ENCODE measurements at places on chromosomes 1 and 21.

DNA sequence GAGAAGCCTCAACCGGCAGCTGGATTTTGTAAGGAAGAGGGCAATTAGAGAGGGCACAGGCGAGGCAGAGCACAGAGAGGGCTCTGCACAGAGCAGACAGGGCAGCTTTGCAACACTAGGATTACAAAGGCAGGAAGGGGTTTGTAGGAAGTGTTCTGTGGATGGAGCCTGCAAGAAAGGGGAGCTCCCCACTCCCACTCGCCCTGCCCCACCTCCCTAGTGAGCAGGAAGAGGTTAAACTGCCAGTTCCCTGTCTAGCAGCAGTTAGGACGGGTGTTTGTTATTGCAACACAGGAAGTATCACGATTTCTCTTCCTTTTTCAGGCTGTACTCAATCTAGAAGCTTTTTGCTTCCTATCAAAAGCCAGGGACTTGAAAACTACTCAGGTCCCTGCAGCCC is 63.3 kb upstream of the LRRC8D start:
- DNase-seq = peak; percentile 99

DNA sequence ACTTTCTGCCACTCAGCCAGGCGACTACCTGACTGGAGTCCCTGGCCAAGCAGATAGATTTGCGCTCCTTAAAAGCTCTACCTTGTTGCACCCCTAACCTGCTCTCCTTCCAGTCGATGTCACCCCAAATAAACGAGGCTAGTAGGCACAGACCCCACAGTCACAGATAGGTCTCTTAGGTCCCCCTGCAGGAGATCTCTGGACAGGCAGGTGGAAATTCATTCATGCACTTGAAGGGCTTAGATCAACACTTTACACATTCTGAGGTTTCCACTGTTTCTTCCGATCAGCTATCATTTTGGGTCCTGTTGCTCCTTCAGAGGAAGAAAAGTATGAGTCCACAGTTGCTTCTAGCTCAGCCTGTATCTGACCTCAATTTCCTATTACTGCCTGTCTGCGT is 272.6 kb upstream of the FMN2 start:
- DNase-seq = no peak

- peak; percentile 72 for DNase-seq
Observed at GRCh38 chr1:238252033-238252802, 361.5 kb upstream of the ZP4 start.

GRCh38 chr1:234583755-234584419 is 26.1 kb downstream of the IRF2BP2 start:
- no peak for DNase-seq

GRCh38 chr1:85615586-85616363 is 35.2 kb downstream of the CCN1 start:
- no peak for DNase-seq

DNA sequence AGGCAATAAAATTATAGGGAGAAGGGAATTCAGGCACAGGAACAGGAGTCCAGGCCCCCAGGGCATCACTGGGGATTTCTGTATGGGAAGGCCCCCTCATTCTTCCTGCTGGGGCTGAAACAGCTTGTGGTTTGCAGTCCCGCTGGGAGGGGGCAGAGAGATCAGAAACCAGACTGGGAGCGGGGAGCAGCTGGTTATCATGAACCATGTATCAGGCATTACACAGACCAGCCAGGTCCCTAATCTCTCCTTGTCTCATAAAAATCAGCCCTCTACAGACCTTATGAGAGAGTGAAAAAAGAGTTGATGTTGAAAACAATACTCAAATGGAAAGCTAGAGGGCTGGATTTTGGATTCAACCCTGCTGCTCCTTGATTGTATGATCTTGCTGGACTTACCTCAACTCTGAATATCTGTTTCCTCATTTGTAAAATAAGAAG is 93.4 kb upstream of the F3 start:
- no peak for DNase-seq

GRCh38 chr21:29382030-29382654 is 83.4 kb downstream of the BACH1 start:
- no peak for DNase-seq

GRCh38 chr1:102365071-102365470 is 368.3 kb upstream of the OLFM3 start:
- no peak for DNase-seq

DNA sequence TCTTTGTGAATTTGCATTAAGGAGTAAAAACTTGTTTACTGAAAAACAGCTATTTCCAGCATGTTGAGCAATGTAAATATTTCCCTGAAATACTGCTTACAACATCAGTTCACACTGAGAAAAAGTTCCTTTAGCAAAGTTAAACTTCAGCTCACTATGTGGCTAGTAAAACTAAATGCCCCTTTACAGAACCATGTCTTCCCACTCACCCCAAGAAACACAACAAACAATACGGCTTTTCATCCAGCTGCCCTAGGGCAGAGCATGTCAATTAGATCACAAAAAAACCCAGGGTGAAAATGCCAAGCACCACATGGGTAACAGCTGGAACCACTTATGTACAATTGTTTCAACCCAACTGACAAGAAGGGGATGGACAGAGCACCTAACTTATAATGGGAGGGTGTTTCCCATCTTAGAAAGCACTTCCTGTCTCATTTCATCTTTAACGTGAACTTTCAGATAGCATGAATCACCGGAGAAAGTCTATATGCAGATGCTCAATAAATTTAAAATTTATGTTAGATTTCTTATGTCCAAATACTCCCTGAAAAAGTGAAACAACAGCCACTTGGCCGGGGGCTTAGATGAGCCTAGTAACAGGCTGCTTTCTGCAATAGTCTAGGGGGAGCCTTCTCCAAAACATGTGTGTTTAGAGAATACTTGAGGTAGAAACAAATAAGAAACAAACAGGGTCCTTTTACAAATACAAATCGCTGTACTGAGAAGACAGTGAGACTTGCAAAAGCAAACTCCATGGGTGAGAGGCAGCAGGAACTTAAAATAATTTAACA is 6.6 kb downstream of the NID1 start:
- no peak for DNase-seq

DNA sequence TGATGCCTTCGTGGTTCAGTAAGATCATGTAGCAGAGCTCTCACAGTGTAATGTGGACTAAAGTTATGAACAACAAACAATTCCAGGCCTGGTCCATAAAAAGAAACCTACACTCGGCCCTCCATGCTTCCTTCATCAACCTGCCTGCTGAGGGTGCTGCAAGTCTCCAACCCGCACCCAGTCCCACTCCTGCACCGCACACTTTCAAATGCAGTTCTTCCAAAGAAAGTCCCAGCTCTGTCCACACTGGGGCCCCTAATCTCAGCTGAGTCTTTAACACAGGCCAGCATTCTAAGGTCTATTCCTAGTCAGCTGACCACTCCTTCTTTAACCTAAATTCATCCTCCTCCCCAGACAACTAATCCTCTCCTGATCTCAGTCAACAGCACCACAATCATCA is 71.5 kb upstream of the NR5A2 start:
- DNase-seq = no peak

DNA sequence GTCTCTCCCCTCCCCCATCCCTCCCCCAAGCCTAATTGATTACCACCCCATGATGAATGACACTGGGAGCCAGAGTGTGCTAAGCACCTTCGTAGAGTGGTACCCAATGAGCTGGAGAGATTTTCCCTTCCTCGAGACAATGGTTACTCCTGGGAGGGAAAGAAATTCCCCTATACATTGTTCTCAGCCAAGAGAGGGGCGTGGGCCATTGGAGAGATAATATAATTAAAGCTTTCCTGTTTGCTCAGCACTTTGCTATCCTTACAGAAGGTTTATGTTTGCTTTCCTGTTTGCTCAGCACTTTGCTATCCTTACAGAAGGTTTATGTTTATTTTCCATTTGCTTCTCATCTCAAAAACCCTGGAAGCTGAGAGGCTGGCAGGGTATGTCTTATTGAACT is 126.1 kb upstream of the KLHDC7A start:
- DNase-seq = no peak

- no peak for DNase-seq
Observed at GRCh38 chr1:214076708-214077065, 88.9 kb downstream of the PROX1 start.

DNA sequence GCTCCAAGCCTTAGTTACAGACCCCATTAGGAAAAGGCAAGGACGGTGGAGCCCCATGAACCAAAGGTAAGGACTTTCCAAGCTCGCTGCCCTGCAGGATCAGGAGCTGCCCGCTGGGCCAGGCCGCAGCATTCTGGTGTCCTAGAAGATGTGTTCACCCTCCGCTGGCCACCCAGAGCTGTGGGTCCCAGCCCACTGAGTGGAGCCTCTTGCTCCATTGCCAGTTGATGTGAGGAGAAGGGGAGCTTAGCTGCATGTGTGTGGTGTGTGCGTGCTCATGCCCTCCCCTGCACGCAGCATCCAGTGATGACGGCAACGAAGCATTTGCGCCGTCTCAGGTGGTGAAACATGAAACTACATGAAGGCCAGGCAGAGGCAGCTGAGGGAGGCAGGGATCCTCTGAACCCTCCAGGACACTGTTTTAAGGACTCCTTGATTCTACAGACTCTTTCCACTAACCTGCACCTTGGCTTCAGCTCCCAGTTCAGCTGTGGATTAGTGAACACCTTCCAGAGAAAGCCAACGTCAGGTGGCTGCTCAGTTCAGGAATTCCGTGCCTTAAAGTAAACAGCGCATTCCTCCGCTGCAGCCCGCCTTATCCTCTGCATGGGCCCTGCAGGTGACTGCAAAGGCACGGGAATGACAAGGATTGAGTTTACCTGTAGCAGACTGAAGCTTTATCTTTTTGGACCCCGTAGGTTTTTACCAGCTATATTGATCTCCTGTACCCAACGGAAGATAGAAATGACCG is 48.7 kb downstream of the SMYD2 start:
- no peak for DNase-seq

- DNase-seq = no peak
Observed at GRCh38 chr1:156160743-156161171, 7.4 kb downstream of the SEMA4A start.

GRCh38 chr1:60596791-60597750 is 485.3 kb upstream of the NFIA start:
- no peak for DNase-seq

DNA sequence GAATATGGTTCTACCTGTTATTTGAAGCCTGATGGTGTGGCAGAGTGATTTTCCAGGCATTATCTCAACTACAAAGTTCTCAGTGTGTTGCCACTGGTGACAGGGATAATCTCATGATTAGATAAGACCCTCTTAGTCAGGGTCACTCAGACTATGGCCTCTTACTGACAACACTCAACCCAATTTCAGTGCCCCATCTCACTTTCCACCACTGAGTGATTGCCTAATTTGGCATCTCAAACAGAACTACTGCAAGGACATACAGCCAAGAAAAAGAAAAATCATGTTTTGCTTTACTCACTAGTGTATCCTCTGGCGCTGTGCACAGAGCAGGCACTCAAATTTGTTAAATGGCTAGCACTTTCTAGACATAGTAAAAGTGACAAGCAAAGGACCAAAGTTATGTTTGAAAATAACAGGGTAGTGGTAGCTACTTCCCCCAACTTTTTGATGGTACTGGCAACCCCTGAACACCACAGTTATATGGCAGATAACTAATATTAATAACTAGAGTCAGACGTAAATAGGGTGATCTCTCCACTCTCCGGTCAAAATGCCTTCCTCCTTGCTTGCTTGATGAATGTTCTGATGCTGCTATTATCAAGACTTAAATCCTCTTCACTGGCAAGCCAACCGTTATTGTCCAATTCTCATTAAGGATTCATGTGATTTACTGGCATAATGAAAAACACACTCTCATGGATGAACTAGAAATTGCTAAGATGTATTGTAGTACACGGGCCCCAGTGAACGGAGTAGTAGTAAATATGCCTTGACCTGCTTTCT is 37.1 kb upstream of the SLC30A10 start:
- DNase-seq = no peak

GRCh38 chr1:163315773-163316374 is 5.9 kb upstream of the NUF2 start:
- DNase-seq = peak; percentile 69

DNA sequence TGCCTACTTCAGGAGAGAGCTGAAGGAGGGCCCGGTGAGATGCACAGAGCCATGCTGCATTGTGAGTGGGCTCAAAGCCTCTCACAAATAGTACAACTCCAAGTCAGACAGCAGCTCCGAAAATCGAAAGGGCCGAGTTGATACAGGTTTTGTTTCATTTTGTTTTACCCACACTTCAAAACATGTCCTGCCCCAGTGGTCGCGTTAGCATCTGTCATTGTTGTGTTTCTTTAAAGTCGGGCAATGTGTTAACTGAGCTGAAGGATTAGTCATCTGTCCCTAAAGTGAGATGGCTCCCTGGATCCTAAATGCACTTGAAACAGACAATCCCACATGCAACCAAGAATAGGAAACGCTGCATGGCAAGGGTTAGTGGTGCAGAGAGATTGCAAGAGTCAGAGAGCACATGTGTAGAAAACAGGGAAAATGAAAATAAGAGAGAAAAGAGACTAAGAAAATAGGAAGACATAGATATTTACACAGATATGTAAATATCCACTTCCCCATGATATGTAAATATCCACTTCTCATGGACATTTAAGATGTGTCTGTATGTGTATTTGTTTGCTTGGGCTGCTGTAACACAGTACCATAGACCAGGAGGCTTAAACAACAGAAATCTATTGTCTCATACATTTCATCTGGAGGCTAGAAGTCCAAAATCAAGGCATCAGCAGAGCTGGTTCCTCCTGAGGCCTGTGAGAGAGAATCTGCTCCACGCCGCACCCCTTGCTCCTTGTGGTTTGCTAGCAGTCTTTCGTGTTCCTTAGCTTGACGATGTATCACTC is 131.4 kb upstream of the RAB4A start:
- DNase-seq = no peak

DNA sequence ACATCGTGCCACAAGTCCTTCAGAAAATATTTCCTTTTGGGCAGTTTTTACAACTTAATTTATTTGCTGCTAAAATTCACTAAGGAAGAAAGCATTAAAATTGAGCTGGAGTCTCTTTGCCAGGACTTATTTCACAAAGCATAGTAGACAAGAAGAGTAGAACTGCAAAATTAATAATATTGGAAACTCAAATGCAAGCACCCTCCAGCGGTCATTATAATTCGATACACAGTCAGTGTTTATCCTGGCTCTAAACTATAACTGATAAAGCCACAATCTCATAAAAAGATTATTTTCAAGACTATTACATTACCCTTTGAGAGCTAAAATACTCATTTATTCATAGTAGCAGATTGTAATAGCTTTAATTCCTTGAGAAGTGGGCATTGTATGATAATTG is 655.4 kb downstream of the RWDD3 start:
- no peak for DNase-seq

GRCh38 chr1:47191940-47192457 is 2.2 kb upstream of the PDZK1IP1 start:
- no peak for DNase-seq

DNA sequence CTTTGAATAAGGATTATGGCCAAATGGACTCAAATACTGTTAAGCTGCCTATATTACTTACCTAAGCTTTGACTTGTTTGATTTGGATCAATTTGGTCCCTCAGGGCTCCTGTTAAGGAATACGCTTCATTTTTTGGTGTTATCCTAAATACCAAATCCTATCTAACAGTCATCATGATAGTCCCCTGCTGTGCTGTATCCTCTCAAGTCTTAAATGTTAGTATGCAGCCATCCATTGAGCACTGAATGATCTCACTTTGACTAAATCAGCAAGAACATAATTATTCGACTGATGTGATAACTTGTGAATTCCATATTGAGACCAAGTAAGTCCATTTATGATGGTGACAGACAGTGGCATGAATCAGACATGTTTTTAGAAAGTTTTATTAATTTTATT is 53.1 kb upstream of the ATF3 start:
- no peak for DNase-seq
